Activated T-cell treated with anti-CD3 and anti-CD28 coated beads for 24 hours (primary cell): ENCODE measurements at places on chromosomes 1 and 21.

GRCh38 chr1:156612666-156613065, 6.5 kb upstream of the HAPLN2 start:
- DNase-seq, result no peak

DNA sequence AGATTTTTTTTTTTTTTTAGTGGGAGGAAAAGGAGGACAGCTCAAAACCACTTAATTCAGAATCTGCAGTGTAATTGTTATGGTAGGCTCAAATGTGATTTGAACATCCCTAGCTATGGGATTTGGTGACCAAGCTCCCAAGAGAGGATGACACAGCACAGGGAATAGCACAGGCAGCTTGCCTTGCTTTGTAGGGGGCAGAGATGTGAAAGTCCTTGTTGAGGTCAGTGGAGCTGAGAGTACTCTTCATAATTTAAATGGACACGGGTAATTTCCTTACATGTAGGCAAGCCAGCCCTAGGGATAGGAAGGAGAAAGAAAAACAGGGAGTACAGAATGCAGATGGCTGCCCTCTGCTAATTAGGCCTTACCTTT, 3.2 kb upstream of the UCK2 start:
- DNase-seq, result no peak

DNA sequence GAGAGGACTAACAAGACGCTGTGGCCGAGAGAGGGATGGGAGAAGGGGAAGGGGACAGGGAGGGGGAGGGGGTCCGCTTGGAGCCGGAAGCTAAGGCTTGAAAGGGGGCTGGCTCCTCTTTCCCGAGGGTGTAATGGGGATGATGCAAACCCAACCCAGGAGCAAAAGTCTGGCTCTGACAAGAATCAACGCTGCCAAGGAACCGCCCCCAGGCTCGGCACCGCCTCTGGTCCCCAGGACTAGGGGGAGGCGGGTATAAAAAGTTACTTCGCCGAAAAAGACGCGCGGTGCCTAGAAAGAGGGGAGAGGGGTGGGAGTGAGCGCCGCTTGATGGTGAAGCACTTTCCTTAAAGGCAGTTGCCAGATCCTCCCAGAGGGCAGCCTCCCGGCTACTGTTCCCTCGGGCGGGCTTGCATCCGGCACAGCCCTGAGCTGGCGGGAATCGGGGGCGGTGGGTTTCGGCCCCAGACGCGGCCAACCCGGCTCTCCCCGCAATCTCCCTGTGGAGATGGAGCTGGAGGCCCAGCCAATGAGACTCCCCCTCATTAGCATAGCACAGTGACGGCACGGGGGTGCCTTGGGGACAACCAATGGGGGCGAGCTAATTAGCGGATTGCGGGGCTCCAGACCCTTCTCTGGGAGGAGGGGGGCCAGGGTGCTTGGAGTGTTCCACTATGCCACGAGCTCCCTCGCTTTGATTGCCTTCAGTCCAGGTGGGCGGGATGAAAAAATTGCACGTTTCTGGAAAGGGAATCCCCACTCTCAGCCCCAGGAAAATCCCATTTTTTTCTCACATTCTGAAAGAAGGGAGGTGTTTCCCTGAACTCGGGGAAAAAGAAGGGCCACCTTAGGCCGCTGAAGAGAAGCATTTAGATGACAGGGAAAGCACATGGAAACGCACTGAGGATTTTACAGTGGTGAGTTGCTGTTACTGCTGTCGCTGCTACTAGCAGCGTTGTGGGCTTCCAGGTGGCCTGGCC, at the start of gene KCNT2:
Gene KCNT2, minus strand, starts transcription at position 51 of the 980 bp plus-strand sequence. CDS start 131 bp downstream, outside the sequence.
- no peak for DNase-seq

DNA sequence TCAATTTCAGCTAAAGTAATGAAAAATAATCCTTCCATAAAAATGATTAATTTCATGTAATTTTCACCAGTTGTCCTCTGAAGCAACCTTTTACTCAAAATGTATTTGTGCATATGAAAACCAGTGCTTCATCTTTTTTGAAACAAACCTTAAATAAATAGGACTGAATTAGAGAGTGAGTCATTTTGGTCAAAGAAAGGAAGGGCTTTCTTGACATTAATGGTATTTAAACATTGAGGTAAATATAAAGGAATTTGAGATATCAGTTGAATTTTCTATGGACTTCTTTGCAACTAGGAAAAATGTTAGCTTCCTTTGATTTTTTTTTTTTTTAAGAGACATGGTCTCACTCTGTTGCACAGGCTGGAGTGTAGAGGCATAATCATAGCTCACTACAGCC, 38.7 kb downstream of the SNX7 start:
- no peak for DNase-seq

DNA sequence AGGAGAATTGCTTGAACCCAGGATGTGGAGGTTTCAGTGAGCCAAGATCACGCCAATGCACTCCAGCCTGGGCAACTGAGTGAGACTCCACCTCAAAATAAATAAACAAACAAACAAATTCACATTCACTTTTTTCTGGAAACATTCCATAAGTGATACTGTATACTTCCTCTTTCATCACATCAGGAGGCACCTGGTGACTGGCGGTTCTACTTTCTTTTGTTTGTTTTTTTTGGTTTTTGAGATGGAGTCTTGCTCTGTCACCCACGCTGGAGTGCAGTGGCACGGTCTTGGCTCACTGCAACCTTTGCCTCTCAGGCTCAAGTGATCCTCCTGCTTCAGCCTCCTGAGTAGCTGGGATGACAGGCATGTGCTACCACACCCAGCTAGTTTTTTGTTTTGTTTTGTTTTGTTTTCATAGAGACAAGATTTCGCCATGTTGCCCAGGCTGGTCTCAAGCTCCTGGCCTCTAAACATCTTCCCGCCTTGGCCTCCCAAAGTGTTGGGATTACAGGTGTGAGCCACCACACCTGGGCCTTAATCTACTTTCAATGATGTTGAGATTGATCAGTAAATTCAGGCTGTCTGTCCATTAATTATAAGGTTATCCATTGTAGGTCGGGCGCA, 10.7 kb downstream of the HAPLN2 start:
- DNase-seq, result no peak

GRCh38 chr1:151373196-151373595, 691 bp upstream of the SELENBP1 start:
- DNase-seq, result no peak

- no peak for DNase-seq
These were observed 70.5 kb downstream of the CD2 start for GRCh38 chr1:116824631-116825206.

GRCh38 chr1:247104965-247105364, 809 bp upstream of the ZNF669 start:
- no peak for DNase-seq

DNA sequence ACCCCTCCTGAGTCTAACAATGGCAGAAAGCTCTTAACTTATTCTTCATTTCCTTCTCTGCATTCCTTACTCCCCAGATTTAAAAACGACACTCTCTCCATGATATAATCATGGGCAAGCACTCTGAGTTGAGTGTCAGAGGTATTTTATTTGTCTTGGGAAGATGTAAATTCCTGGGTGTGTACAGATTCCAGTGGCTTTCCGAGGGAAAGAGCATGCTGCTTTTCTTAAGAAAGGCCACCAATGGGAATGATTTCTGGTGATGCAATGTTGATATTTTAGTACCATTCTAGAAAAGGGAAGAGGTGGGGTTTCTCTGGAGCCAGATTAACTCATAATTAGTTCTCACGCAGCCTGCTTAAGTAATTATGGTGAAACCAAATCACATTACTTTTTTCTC, 47.8 kb upstream of the BTG3 start:
- DNase-seq, result no peak

GRCh38 chr1:10841118-10841517, 44.7 kb upstream of the CASZ1 start:
- no peak for DNase-seq

DNA sequence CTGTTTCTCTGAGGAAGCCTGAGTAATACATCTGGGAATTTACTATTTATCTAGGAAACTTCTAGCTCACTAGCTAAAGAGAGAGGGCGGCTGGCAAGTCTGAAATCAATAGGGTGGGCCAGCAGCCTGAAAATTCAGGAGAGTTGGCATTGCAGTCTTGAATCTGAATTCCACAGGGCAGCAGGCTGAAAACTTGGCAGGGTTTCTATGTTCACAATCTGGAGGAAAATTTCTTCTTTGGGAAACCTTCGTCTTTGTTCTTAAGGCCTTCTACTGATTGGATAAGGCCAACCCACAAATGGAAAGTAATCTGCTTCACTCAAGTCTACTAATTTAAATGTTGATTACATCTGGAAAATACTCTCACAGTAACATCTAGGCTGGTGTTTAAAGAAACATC, 101.0 kb upstream of the COG2 start:
- DNase-seq, result no peak

GRCh38 chr1:20190256-20191160, 4.2 kb upstream of the PLA2G2C start:
- no peak for DNase-seq

DNA sequence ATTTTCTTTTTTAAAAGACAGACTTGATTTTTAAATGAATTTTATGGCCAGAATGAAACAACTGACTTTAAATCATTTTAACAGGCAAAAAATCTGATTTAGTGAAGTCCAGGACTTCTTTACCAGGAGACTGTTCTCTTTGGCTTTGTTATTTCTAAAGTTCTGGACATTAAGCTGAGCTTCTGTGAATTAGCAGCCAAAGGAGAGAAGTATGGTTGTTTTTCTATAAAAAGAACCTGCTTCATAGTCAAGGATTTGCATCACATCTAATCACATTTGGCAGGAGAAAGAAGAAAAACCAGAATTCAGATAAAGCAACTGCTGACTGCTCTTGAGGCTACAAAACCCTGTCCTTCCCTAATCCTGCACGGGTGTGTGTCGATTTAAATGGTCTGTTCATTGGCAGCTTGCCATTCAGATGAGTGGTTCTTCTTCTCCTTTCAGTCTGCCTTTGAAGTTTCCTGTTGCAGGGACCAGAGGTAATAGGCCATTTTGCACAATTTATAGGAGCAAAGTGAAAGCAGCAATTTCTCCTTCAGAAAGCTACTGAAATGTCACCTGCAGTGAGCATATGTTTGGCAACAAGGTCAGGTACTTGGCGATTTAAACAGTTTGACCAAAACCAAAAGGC, 215.4 kb downstream of the OLFM3 start:
- DNase-seq, result no peak

- no peak for DNase-seq
These were observed 18.0 kb upstream of the PIK3CD start for GRCh38 chr1:9633493-9633892.

GRCh38 chr21:43599728-43600127, 59.6 kb downstream of the HSF2BP start:
- no peak for DNase-seq

DNA sequence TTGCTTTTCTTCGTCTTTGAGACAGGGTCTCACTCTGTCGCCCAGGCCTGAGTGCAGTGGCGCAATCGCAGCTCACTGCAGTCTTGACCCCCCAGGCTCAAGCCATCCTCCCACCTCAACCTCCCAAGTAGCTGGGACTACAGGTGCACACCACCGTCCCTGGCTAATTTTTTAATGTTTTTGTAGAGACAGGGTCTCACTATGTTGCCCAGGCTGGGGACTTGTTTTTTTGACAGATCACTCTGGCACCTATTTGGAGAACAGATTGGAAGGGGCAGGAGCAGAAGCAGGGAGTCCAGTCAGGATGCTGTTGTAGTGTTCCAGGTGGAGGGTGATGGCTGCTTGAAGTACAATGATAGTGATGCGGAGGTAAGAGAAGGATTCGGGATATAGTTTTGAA, 12.7 kb upstream of the KDM4A start:
- no peak for DNase-seq

DNA sequence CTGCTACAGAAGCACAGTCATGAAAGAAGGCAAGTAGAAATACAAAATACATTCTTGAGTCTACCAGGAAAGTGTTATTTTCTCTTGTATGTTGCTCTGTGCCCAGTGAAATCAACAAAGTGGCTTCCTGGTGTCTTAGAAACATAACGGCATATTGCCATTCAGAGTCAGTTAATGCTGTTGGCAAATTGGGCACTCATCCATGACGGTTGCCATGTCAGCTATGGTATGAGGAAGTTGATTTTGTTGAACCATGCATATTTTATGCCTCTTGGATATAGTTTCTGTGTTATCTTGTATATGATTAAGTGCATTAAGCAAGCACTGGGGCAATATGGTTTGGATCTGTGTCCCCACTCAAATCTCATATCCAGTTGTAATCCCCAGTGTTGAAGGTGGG, 153.1 kb upstream of the CXADR start:
- DNase-seq, result no peak

DNA sequence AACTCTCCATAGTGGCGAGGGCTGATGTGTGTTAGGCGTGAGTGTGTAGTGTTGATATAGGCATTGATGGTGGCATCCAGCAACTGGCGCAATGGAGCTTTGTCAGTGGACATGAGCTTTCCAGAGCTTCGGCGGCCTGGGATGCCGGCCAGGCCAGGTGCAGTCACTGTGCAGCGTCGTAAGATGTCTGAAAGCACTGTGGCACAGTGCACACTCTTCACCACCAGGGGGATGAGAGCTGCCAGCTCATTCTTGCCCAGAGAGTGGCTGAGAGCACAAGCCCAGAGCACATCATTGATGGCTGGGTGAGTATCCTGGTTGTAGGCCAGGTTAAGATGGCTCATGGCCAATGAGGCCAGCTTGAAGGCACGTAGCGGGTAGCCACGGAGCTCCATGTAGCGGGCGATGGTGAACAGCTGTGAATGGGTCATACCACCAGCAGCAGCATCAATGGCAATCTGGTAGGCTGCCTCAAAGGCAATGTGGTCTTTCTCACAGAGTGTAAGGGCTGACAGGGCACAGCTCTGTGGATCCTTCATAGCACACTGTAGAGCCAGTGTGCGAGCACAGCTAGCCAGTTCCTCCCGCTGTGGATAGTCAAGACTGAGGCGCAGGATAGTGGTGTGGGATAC, 6.7 kb downstream of the UROD start:
- DNase-seq, result peak; percentile 51

- no peak for DNase-seq
These were observed 237.2 kb downstream of the KAZN start for GRCh38 chr1:14835725-14836124.

- DNase-seq, result no peak
These were observed 60.4 kb downstream of the CAPN2 start for GRCh38 chr1:223772771-223773160.

- DNase-seq, result no peak
These were observed 34.5 kb downstream of the LRRN2 start for GRCh38 chr1:204650911-204651570.
